Neural crest cell (in vitro differentiated cells): ENCODE measurements at places on chromosomes 16 and 17. TPM values are rescaled to one million over a fixed set of nuclear protein-coding genes. Genes with fewer than 3 reads are reported as not detected.

GRCh38 chr16:50476486-50477255, 71.5 kb upstream of the NKD1 start:
- DNase-seq: no peak

Gene FSCN2
- total RNA-seq: 0.43 and 0.56 TPM in 2 replicates

GRCh38 chr16:77788181-77789084, at the start of gene VAT1L:
Gene VAT1L, plus strand, starts transcription at chr16:77788564. Its CDS starts 119 bp downstream, at chr16:77788683.
- DNase-seq: peak; percentile 47

GRCh38 chr16:89449726-89450335, 40.5 kb downstream of the ANKRD11 start:
- DNase-seq: no peak

DNA sequence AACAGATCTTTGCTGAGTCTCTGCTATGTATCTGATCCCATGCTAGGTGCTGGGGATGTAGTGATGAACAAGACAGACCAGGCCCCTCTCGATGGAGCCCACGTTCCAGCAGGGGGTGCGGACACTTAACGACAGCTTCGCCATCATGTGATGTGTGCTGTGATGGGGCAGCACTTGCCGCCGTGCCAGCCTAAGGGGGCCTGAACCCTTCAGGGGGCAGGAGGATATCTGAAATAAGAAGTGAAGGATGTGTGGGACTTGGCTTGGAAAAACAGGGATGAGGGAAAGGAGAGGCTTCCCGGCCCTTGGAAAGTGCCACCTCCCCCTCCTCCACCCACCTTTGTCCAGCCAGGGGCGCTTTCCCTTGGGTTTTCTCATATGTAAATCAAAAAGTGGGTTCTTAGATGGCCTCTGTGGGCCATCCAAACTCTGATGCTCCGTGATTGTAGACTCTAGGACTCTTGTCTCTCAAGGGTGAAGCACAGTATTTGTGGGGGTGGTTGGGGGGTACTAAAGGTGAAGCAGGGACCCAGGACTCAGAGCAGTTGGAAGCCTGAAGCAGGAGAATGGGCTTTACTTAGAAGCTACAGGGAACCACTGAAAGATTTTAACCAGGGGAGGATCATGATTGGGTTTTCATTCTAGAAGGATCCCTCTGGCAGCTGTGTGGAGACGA, 4.0 kb upstream of the DLX3 start:
- DNase-seq: no peak

GRCh38 chr16:30352488-30353401, 2.4 kb downstream of the CD2BP2 start:
- DNase-seq: no peak

- no peak for DNase-seq
Observed at GRCh38 chr16:57444711-57445110, 2.5 kb downstream of the CIAPIN1 start.

DNA sequence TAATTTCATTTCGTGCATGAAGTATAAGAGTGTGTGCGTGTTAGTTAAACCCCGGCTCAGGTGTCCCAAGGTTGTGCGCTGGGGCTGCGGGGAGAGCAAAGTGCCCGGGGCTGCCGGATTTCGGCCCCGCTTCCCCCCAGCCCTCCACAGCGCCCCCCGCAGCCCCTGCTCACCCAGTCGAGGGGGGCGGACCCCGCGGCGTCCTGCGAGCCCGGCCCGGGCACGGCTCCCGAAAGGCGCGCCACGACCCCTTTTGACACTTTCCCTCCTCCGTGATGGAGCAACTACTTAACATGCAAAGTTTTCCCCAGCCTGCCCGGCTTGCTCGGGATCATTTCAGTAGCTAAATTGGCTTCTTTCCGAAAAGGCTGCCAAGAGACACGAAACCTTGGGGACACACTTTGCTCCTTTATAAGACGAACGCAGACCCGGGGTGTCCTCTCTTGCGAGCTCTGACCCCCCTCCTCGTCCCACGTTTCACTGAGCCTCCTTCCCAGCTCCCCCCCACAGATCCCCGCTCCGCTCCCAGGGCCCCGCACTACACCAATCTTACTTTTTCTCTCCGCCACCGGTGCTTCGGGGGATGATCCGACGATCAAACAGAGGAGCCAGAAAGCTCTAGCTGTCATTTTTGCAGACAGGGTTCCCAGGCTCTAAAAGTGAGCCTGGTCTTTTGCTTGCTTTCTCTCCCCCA, 552 bp downstream of the C17orf58 start:
- DNase-seq: no peak

DNA sequence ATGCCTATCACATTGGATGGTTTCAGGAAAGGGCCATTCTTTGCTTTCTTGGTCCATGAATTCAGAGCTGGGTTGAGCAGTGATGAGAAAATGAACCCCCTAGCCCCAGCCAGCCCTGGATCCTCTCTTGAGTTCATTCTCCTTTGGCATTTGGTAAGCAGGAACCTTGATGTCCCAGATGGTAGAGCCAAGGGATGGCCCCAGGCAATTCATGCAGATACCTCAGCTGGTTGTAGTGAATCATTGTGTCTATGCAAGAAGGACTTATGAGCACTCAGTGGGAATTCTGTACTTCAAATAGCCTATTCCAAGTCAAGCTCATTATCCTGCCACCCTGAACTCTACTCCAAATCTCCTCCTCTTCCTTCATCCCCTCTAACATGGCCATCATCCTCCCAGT, 412.7 kb downstream of the UTP18 start:
- DNase-seq: no peak

DNA sequence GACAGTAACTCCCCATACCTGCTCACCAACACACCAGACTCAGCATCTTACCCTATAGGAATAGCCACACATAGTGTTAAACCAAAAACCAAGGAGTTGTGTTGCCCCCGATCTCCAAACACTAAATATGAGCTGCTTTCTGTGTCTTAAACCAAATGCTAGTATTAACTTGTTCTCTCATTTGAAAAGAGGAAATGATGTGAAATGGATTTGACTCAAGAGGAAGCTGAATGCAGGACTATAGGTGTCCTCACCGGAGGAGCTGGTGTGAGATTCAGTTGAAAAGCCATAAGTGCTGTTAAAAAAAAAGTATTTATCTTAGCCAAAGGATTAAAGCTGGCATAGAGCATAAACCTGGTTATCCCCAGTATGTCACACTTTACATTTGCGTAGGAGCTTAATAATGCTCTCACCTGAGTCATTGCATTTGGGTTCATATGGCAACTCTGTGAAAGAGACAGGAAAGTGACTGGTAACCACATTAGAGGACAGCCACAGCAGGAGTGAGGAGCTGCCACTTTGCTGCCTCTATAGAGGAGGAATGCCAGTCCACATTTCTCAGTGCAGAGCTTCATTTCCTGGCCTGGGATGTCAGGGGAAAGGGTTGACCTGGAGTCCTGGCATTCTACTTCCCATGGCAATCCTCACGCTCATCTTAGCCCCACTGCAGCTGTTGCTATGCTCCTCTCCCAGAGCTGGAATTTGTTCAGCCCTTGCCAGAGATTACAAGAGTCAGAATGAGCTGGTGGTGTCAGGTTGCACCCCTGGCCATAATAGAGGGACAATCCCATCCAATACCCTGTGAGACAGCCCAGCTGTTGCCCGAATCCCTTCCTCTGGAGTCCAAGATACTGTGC, 143.3 kb upstream of the ANKFN1 start:
- DNase-seq: no peak

GRCh38 chr17:8117367-8117979, 841 bp downstream of the ALOXE3 start:
- DNase-seq: no peak

DNA sequence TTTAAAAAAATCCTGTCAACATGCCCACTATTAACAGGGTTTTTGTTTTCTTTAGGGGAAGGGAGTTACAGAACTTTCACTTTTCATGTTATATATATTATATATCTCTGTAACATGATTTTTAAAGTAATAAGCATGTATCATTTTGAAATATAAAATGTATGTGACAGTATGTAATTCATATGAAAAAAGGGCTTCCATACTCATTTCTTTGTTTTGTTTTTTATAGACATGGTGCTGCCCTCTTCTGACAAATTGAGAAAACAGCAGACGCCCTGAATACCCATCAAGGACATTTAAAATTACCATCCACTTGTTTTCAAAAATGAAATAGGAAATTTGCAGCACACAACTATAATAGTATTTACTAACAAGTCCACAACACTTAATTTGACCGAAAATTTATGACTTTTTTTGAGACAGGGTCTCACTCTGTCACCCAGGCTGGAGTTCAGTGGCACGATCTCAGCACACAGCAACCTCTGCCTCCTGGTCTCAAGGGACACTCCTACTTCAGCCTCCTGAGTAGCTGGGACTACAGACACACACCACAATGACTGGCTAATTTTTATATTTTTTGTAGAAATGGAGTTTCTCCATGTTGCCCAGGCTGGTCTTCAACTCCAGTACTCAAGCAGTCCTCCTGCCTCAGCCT, 30.4 kb downstream of the CFDP1 start:
- DNase-seq: no peak

Gene KCNJ18
- not detected in 2 replicates for total RNA-seq

GRCh38 chr17:8468127-8468526, 32.4 kb downstream of the NDEL1 start:
- DNase-seq: no peak

Gene SLC47A1
- total RNA-seq: 4.1 and 4.3 TPM in 2 replicates

Gene CLTC
- 244 and 255 TPM in 2 replicates for total RNA-seq

Gene HID1
- 11.8 and 14.6 TPM in 2 replicates for total RNA-seq

GRCh38 chr17:32806646-32807045, 70.3 kb downstream of the MYO1D start:
- no peak for DNase-seq

- no peak for DNase-seq
Observed at GRCh38 chr16:85947230-85948137, 48.5 kb downstream of the IRF8 start.

- DNase-seq: no peak
Observed at GRCh38 chr16:78288888-78289287, 189.4 kb downstream of the WWOX start.

GRCh38 chr17:40922239-40922638, 15.2 kb downstream of the KRT23 start:
- no peak for DNase-seq

- DNase-seq: peak; percentile 20
Observed at GRCh38 chr17:47776330-47777197, 43.5 kb downstream of the TBX21 start.

GRCh38 chr16:67035364-67035763, 6.4 kb downstream of the CBFB start:
- DNase-seq: no peak
